ENCODE measurements at places on chromosomes 3 and 15. TPM values are rescaled to one million over a fixed set of nuclear protein-coding genes. Genes with fewer than 3 reads are reported as not detected.
A peak's percentile ranks its signal among the peaks of the same experiment; 100 is the strongest.

DNA sequence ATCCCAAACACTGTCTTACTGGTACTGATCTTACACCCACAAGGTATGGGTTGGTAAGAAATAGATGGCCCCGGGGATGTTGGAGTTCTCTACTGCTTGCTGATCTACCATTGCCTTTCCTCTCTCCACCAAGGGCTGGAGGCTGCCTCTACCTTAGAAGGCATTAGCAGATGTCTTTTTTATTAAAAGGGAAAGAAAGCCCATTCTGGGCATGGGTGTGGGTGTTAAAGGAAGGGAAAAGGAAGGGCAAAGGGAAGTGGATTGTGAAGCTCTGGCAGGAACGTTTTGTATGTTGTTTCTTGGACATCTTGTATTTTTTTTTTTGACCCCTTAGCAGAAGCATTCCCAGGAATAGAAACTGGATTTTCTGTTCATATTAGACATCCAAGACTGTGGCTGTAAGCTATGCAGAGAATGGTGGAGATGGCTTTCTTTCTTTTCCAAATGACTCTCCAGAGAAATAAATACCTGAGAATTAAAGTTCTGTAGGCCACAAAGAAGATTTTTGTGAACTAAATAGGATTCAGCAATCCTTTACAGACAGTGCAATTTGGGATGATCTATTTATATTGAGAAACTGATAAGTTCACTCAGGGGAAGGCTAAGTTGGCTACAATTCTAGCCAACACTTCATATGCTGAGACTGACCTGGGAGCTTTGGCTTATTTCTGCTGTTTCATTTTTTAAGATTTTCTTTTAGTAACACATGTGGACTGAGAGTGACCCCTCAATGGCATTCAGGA lies 108.8 kb downstream of the TOP2B start:
- H3K36me3 ChIP-seq = no peaks in the 10 kb centered on the region
- H3K4me3 ChIP-seq = no peak overlapping the region
- DNase-seq = no peak
- H3K4me1 ChIP-seq = peaks cover 45% of the 10 kb centered on the region
- no peaks in the 10 kb centered on the region for H3K27me3 ChIP-seq

- no peak for DNase-seq
- no peak overlapping the region for H3K4me3 ChIP-seq
- no peaks in the 10 kb centered on the region for H3K27me3 ChIP-seq
- H3K27ac ChIP-seq = no peak overlapping the region
Measured at GRCh38 chr3:149291178-149291577, 42.3 kb downstream of the TM4SF18 start.

DNA sequence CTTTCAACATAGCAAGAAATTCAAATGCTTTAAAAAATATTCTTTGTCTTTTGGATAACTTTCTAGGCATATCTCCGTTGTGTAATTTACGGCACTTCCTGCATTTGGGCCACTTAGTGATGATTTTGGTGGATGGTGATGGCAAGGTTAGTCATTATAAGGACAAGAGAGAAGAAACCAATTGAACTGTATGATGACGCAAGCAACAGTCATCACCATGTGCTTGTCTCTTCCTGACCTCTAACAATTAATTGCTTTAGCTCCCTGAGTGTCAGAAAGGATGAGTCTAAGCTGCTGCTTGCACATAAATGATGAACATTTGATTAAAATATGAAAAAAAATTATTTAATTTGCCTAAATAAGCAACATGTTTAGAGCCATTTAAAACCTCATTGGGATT lies 11.3 kb upstream of the P2RY12 start:
- no peaks in the 10 kb centered on the region for H3K36me3 ChIP-seq
- H3K4me1 ChIP-seq = no peaks in the 10 kb centered on the region
- H3K27ac ChIP-seq = no peak overlapping the region
- no peak for DNase-seq
- no peak overlapping the region for H3K4me3 ChIP-seq

- H3K36me3 ChIP-seq = no peaks in the 10 kb centered on the region
- DNase-seq = no peak
- peak overlapping the region; percentile 33 for H3K4me3 ChIP-seq
- peak overlapping the region; percentile 70 for H3K27ac ChIP-seq
Measured at GRCh38 chr3:13014755-13015285, 58.4 kb downstream of the IQSEC1 start.

- DNase-seq = peak; percentile 91
- peak within 1 kb of the TSS; percentile 85 for H3K4me3 ChIP-seq
- peak within 1 kb of the TSS; percentile 53 for H3K27ac ChIP-seq
- H3K4me1 ChIP-seq = peaks cover 15% of the 10 kb centered on the region
Measured at GRCh38 chr15:43133430-43134156, at the start of gene TMEM62. TSS of gene TMEM62 (plus strand) at chr15:43133586. CDS start at chr15:43133803, 217 bp downstream.

DNA sequence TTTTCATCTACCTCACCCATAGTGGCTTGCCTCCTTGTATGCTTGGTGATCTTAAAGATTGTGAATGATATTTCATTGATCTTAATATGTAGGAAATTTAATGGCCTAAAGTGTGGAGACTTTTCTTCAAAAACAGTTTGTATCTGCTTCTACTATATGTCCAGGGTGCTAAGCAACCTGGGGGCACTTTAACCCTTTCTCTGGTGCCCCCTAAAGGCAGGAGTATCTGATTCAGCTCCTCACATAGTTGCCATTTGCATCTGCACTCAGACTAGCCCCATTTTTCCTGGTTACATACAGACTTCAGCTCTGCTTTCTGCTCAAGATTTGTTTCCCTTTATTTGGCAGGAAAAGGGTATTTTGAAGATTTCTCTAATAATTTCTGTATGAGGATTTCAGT lies 5.2 kb upstream of the PFN2 start:
- no peaks in the 10 kb centered on the region for H3K36me3 ChIP-seq
- no peak overlapping the region for H3K27ac ChIP-seq
- no peak for DNase-seq
- no peak overlapping the region for H3K4me3 ChIP-seq
- H3K4me1 ChIP-seq = no peaks in the 10 kb centered on the region
- no peaks in the 10 kb centered on the region for H3K27me3 ChIP-seq

- H3K27me3 ChIP-seq = no peaks in the 10 kb centered on the region
- H3K4me3 ChIP-seq = no peak overlapping the region
- no peaks in the 10 kb centered on the region for H3K36me3 ChIP-seq
- H3K27ac ChIP-seq = no peak overlapping the region
- DNase-seq = no peak
- H3K4me1 ChIP-seq = no peaks in the 10 kb centered on the region
Measured at GRCh38 chr3:86790884-86791549, 199.9 kb downstream of the VGLL3 start.

DNA sequence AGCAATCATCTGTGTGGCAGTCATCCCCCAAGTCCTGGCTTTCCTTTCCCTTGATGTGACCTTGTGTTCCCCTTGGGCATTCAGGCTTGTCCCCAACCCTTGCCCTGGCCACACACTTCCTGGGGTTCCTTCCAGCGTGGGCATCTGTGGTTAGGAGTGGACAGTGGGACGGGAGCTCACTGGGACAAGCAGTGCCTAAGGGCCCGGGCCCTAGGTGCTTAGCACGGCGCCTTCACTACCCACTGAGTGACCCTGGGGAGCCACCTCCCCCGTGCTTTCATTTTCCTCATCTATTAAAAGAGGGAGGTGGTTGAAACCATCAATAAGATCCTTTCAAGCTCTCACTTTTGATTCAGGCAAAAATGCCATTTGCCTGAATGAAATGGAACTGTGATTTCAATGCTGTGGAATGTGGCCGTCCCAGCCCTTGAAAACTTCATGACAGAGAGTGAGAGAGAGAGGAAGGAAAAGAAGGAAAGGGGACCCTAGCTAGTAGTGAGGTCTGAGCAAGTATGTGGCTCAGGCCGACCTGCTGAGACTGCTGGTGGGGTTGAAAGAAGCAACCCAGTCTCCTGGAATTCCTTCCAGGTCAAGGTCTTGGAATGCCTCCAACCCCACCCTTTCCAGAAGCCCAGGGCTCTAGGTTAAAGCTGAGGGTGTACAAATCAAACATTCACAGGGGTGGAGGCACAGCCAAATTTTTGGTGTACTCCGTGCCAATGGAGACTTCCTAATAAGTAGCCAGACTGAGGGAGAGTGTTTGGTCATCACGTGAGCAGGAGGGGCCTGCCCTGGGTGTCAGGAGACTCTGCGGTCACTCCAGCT lies 302.9 kb downstream of the TLE3 start:
- H3K27me3 ChIP-seq = no peaks in the 10 kb centered on the region
- H3K4me1 ChIP-seq = no peaks in the 10 kb centered on the region
- no peaks in the 10 kb centered on the region for H3K36me3 ChIP-seq
- H3K27ac ChIP-seq = peak overlapping the region; percentile 40
- no peak for DNase-seq

DNA sequence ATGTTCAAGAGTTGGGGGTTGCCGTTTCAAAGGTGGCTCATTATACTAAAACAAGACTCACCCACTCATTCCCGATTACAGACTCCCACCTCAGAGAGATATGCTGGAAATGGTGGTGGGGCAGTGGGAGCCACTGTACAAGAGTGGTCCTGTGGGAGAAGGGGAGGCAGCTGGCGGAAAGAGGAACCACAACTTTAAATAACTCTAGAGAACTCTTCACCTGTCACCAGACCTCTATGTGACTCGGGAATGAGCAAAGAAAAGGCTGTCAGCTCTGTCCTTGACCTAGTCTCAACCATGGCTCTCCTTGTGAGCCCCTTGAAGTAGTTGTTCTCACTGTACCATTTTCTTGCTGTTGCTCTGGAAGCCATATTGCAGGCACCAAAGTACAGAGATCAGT lies 293.8 kb downstream of the CHST2 start:
- no peak overlapping the region for H3K27ac ChIP-seq
- H3K36me3 ChIP-seq = no peaks in the 10 kb centered on the region
- no peaks in the 10 kb centered on the region for H3K4me1 ChIP-seq
- no peak overlapping the region for H3K4me3 ChIP-seq
- H3K27me3 ChIP-seq = no peaks in the 10 kb centered on the region
- DNase-seq = no peak

DNA sequence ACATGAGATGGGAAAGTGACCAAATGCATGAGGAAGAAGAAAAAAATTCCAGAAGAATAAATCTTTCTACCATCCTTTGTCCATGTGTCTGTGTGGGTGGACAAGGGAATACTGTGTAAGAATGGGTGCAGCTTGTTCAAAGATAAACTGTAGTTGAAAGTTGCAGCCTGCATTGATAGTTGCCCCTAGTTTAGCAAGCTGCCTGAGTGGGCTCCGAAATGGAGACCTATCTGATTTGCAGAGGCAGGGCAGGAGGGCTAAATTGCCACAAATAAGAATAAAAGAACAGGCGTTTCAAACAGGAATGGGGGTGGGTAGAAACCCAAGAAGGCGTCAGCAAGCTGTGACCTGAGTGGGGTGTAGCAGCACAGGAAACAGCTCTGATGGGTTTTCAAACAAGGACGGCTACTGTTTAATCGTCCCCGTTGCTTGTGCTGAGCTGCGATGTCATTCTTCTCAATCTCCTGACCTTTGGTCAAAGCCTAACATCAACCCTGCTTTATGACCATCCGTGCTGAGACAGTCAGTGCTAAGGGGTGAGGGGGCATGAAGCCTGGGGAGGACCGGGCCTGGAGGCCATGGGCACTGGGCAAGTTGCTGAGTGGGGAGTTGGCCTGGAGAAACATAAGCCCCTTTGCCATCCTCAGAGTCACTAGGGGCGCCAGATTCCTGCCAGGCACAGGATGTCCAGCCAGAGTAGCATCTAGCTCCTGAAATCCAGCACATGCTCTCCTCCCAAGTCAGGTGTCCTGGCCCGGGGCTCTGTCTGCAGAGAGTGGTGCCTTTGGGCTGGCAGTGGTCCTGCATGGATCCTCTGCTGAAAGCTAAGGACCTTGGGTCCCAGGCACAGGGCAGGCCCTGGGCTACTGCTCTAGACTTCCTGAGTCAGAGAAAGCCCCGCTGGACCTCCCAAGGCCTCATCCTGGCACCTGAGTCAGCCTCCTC lies 19.2 kb upstream of the C15orf39 start:
- H3K4me3 ChIP-seq = no peak overlapping the region
- H3K27me3 ChIP-seq = no peaks in the 10 kb centered on the region
- H3K27ac ChIP-seq = no peak overlapping the region
- peaks cover 42% of the 10 kb centered on the region for H3K4me1 ChIP-seq

- peaks cover 8% of the 10 kb centered on the region for H3K4me1 ChIP-seq
- no peak overlapping the region for H3K4me3 ChIP-seq
- H3K27ac ChIP-seq = no peak overlapping the region
- H3K27me3 ChIP-seq = no peaks in the 10 kb centered on the region
- no peaks in the 10 kb centered on the region for H3K36me3 ChIP-seq
Measured at GRCh38 chr3:127887321-127887720, 27.7 kb upstream of the KBTBD12 start.

- H3K27me3 ChIP-seq = no peaks in the 10 kb centered on the region
- H3K4me3 ChIP-seq = no peak overlapping the region
- DNase-seq = no peak
- H3K4me1 ChIP-seq = peaks cover 3% of the 10 kb centered on the region
- no peak overlapping the region for H3K27ac ChIP-seq
- no peaks in the 10 kb centered on the region for H3K36me3 ChIP-seq
Measured at GRCh38 chr15:77400258-77400657, 19.6 kb downstream of the PEAK1 start.

DNA sequence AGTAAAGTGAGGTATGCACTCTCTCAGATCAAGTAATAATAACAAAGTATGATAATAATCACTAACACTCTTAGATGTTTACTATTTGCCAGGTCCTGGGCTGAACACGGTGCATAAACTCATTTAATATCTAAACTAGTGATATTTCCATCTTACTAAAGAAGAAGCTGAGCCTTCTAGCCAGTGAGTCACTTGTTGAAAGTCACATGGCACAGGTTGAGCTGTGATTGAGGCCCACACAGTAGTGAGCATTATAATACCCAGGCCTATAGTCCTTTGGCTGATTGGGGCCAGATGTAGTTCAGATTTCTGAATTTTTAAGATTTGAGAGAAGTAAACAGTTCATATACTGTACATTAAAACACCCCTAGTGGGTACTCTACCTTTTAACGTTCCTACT lies 93.2 kb upstream of the CCDC80 start:
- H3K36me3 ChIP-seq = no peaks in the 10 kb centered on the region
- no peak for DNase-seq
- no peak overlapping the region for H3K4me3 ChIP-seq
- H3K27me3 ChIP-seq = no peaks in the 10 kb centered on the region

DNA sequence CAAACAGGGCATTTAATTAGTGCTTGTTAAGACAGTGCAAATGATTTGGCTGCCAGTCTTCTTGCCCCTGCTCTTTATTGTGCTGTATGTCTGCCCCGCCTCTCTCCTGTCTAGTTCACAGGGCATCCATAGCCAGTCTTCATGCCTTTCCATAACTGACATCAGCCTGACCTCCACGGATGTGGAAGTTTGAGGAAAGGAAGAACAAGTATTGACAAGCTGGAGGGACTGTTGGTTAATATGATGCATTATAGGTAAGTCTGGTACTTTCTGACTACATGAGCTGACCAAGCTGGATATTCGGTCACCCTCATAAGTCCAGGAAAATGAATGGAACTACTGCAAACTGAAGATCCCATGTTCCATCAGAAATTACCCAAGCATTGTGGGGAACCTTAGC lies 325.9 kb downstream of the TIGIT start:
- no peak overlapping the region for H3K4me3 ChIP-seq
- no peaks in the 10 kb centered on the region for H3K36me3 ChIP-seq
- no peaks in the 10 kb centered on the region for H3K27me3 ChIP-seq
- peaks cover 32% of the 10 kb centered on the region for H3K4me1 ChIP-seq

Gene DHX30
- 44.5 TPM for total RNA-seq

Gene EDC3
- 16.8 TPM for total RNA-seq

Gene SNTN
- not detected for total RNA-seq

Gene SEMA3F
- total RNA-seq = 7.0 TPM

Gene POC1A
- 2.1 TPM for total RNA-seq
